ENCODE measurements at places on chromosomes 12 and 14.

GRCh38 chr14:104705340-104706047 lies 16.1 kb downstream of the INF2 start:
- DNase-seq, result no peak

GRCh38 chr12:9735601-9736000 lies 2.7 kb upstream of the CLECL1 start:
- no peak for DNase-seq

DNA sequence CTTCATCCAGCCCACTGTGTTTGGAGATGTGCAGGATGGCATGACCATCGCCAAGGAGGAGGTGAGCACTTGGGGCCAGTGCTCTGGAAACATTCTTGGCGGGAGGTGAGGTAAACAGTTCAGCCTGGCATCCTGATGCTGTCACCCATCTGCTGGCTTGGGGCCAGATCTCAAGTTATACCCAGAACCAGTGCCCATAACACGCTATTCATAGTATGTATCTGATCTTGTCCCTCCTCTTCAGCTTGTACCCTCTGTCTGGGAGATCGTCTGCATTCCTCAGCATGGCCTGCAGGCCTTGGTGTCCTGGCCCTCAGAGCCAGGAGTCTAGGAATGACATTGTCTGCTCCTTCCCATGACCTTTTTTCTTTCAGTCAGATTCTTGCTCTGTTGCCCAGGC lies 31.4 kb downstream of the ALDH2 start:
- DNase-seq, result no peak

DNA sequence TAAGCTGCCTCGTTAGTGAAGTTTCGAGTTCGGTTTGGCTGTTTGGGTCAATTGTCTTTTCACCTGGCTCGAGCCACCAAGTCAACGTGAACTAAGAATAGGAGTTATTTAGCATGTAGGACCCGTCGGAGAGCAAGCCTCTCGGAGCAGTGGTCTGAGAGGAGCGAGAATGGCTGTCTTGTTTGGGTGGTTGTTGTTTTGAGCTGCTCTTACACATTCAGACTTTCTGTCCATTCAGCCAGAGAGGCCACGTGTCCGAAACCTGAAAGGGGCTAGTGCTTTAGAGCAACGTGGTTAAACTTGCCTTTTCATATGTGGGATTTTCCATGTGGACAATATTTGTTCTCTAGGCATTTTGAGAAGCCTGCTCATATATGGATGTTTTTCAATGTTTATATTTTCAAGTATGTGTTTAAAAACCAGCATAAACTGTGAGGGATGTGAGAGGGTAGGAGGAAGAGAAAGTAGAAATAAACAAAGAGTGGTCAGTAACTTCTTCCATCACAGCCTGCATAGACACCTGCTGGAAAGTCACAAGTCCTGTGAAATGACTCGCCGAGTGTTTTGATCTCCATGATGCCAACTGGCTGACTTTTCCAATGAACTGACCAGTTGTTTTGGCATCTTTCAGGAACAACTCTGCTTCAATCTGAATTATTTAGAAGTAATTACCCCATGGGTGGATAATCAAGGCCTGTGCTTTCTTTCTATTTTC lies 221.0 kb downstream of the ASCL1 start:
- no peak for DNase-seq

- DNase-seq, result no peak
These were observed 51.4 kb downstream of the ACACB start for GRCh38 chr12:109167781-109168180.
